ENCODE measurements at places on chromosomes 2 and 18. TPM values are rescaled to one million over a fixed set of nuclear protein-coding genes. Genes with fewer than 3 reads are reported as not detected.

Gene BOD1L2
- total RNA-seq, result not detected

Gene ALPI
- total RNA-seq, result not detected

DNA sequence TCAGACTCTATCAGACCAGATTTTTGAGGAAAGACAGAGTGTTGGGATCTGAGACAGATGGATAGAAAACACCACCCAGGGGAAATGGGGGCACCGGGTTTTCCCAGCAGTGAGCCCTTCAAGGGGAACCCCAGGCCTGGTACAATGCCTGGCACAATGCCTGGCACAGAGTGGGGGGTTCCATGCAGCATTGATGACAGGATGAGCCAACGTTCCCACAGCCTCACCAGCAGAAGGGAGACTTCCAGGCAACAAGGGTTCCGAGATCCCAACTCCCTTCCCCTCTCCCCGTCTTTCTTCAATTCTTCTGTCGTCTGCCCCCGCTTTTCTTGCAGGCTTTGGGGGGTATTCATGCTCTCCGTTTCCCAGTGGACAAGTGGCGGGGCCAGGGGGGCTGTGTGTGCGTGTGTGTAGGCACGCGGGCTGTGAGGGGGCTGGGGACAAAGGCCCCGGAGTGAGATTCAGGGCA lies 132.1 kb upstream of the HAAO start:
- no peak for DNase-seq

GRCh38 chr2:2173633-2174032 lies 157.4 kb downstream of the MYT1L start:
- DNase-seq, result no peak

Gene OSGEPL1
- total RNA-seq, result 14.7 TPM

- no peak for DNase-seq
Measured at GRCh38 chr18:68778280-68778886, 19.5 kb upstream of the CCDC102B start.

GRCh38 chr18:55515214-55515613 lies 72.8 kb downstream of the TCF4 start:
- no peak for DNase-seq

GRCh38 chr2:102837626-102838198 lies 75.9 kb downstream of the TMEM182 start:
- DNase-seq, result no peak

GRCh38 chr2:68807821-68808266 lies 63.4 kb downstream of the BMP10 start:
- DNase-seq, result no peak

Measured in activated CD8-positive, alpha-beta T cell treated with anti-CD3 and anti-CD28 coated beads for 36 hours (primary cell).